ENCODE measurements at places on chromosomes 3 and 15. TPM values are rescaled to one million over a fixed set of nuclear protein-coding genes. Genes with fewer than 3 reads are reported as not detected.

DNA sequence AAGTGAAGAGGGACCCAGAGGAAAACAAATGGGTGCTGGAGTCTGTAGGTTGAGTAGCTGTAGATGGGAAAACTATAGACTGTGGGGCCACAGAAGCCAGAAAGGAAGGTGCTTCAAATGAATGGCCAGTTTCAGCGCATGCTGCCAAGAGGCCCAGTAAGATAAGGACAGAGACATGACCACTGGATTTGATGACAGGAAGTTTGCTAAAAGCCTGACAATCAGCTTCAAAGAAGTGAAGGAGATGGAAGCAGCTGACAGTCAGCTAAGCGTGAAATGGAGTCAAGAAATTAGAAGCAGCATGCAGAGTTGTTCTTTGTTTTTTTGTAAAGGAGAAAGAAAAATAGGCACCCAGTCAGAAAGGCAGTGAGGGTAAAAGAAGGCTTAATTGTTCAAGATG, 24.9 kb downstream of the TXNRD3 start:
- H3K4me3 ChIP-seq: no peak overlapping the region
- DNase-seq: peak; percentile 59

- no peak overlapping the region for H3K4me3 ChIP-seq
- no peaks in the 10 kb centered on the region for H3K36me3 ChIP-seq
Measured at GRCh38 chr15:47603026-47603425, 114.3 kb upstream of the SEMA6D start.

The TUSC7 gene
- not detected for total RNA-seq

DNA sequence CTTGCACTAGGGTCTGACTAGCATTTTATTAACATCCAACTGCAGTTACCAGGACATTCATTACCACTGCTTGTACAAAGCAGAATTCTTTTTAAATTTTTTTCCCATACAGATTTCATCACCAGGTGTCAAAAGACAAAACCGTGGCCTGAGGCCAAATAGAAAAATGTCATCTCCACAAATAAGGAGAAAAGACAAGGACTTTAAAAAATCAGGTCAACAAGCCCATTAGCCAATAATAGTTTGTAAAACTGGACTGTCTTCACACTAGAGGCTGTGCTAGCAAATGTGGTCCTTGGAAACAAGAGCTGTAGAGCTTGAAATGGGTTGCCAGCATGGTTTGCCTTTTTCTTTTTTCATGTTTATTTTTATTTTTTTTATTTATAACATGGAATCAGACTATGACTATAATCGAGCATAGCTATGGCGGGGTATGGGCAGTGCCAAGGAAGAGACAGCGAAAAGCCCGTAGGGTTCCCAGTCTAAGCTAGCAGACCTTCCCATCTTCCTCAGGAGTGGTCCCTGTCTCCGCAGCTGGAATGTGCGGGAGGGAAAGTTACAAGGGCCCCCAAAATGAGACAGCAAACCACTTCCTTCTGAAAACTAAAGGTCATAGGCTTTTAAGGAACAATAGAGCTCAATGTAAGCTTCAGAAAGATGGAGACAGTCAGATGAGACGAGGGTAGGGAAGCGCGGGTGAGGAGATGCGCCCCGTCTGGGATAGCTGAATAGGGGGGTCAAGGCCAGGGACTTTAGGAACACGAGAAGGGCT, 1.5 kb downstream of the PTPN9 start:
- peak overlapping the region; percentile 78 for H3K4me3 ChIP-seq
- H3K36me3 ChIP-seq: no peaks in the 10 kb centered on the region
- H3K27ac ChIP-seq: no peak overlapping the region

The PLS1 gene
- 9.2 TPM for total RNA-seq

The NME9 gene
- total RNA-seq: 0.42 TPM

- DNase-seq: no peak
- H3K4me1 ChIP-seq: no peaks in the 10 kb centered on the region
- H3K27ac ChIP-seq: no peak overlapping the region
- no peak overlapping the region for H3K4me3 ChIP-seq
Measured at GRCh38 chr3:169699536-169700050, 36.1 kb upstream of the MECOM start.

GRCh38 chr15:83164771-83165404, 42.7 kb downstream of the HDGFL3 start:
- H3K27me3 ChIP-seq: no peaks in the 10 kb centered on the region
- no peak overlapping the region for H3K4me3 ChIP-seq
- no peak overlapping the region for H3K27ac ChIP-seq
- peak; percentile 35 for DNase-seq

DNA sequence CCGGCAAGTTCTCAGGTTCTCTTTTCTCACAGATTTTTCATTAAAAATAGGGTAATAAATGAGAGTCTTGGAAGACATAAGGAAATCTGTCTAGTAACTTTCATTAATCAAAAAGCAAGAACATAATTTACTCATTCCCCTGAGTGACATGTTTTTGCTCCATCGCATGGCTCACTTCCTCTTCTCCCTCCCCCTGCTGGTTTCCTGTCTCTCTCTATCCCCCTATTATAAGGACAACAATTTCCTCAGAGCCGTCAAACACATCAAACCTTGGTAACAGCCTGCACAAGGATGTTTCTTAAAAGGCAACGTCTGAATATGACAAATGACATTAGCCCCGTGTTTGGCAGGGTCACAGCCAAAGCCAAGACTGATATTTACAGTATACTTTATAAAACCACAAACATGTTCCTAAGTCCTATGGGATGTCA, 1149.6 kb downstream of the IGSF11 start:
- DNase-seq: peak; percentile 4
- H3K4me3 ChIP-seq: no peak overlapping the region
- H3K4me1 ChIP-seq: no peaks in the 10 kb centered on the region

The GASK1A gene
- total RNA-seq: 1.5 TPM

GRCh38 chr3:159971311-159971710, 17.3 kb upstream of the IL12A start:
- no peak overlapping the region for H3K4me3 ChIP-seq
- H3K36me3 ChIP-seq: no peaks in the 10 kb centered on the region
- H3K27me3 ChIP-seq: no peaks in the 10 kb centered on the region
- H3K4me1 ChIP-seq: no peaks in the 10 kb centered on the region
- no peak for DNase-seq

GRCh38 chr15:25188051-25188450, 233.3 kb downstream of the SNRPN start:
- H3K36me3 ChIP-seq: no peaks in the 10 kb centered on the region
- no peaks in the 10 kb centered on the region for H3K27me3 ChIP-seq
- H3K27ac ChIP-seq: no peak overlapping the region
- H3K4me3 ChIP-seq: no peak overlapping the region
- H3K4me1 ChIP-seq: no peaks in the 10 kb centered on the region
- DNase-seq: no peak

DNA sequence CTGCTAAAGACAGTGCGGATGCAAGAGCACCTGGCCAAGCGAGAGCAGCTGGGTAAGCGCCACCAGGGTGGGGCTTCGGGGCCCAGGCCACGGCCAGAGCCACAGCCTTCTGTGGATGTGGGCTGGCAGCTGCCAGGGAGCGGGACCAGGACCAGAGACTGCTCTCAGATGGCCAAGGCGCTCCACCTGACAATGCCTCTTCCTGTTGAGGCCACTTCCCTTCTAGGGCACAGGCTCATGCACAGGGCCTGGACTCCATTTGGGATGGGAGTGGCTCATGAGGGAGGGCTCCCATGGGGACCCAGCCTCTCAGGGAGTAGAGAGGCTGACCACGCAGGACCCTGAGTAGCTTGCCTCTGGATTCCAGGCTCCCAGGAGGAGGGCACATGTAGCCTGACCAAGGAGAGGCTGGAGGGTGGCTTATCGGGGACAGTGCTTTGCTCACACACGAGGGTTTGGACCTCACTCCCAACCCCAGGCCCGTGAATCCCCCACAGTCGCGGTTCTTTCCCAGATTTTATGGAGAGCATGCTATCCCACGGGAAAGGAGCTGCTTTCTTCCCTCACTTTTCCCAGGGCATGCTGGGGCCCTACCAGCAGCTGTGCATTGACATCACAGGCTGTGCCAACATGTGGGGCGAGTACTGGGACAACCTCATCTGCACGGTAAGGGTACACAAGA, 25.1 kb downstream of the ACAA1 start:
- DNase-seq: no peak
- no peaks in the 10 kb centered on the region for H3K4me1 ChIP-seq
- H3K27me3 ChIP-seq: no peaks in the 10 kb centered on the region

The SOX14 gene
- 0.09 TPM for total RNA-seq

DNA sequence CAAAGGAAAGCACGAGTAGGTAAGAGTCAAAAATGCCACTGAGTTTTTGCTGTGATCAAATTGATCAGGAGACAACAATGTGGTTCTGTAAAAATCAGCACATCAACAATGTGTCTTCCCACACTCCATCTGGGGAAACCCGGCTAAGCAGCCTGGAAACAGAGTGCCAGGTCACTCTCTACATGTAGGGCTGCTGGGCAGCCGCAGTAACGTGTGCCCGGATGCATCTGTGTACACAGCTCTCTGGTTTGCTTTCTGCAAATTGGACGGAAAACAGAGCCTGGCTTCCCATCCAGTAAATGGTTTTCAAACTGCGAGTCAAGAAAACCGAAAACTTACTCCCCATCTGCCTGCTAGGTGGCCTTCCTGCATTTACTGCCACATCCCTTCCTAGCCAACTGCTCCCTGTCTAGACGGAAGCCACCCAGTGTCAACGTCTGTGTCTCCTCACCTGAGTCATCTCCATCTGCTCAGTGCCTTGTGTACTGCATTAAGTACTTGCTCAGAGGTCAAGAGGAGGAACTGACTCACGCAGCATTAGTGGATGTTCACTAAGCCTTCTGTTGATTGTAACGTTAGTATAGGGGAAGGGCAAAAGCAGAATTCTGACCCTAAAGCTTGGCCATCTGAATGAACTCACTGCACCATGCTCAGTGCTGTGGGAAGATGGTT, 124.1 kb downstream of the TJP1 start:
- no peak for DNase-seq
- no peaks in the 10 kb centered on the region for H3K4me1 ChIP-seq
- H3K36me3 ChIP-seq: no peaks in the 10 kb centered on the region
- no peaks in the 10 kb centered on the region for H3K27me3 ChIP-seq

DNA sequence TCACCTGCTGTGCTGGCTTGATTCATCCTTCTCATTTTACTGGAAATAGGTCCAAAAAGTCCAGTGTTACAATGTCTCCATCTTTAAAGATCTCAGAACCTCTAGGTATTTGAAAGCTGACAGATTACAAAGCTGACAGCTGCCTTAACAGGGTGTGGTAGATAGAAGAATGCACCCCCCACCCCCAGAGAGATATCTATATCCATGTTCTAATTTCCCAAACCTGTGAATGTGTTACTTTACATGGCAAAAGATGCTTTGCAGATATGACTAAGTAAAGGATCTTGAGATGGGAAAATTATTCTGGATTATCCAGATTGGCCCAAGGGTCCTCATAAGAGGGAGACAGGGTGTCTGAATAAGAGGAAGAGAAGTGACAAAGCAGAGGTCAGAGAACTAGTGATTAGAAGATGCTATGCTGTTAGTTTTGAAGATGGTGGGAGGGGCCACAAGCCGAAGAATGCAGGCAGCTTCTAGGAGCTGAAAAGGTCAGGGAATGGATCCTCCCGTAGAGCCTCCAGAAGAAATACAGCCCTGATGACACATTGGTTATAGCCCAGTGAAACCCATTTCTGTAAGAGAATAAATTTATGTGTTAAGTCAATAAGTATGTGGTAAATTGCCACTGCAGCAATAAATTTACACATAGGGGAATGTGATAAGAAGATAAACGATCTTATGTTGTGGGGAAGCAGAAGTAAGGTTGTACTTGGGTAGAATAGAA, 21.5 kb upstream of the FSTL1 start:
- no peak overlapping the region for H3K4me3 ChIP-seq
- H3K4me1 ChIP-seq: no peaks in the 10 kb centered on the region
- H3K27ac ChIP-seq: no peak overlapping the region
- H3K27me3 ChIP-seq: no peaks in the 10 kb centered on the region

- H3K36me3 ChIP-seq: no peaks in the 10 kb centered on the region
- peaks cover 7% of the 10 kb centered on the region for H3K4me1 ChIP-seq
- DNase-seq: no peak
Measured at GRCh38 chr15:93073465-93073952, 15.5 kb downstream of the RGMA start.

DNA sequence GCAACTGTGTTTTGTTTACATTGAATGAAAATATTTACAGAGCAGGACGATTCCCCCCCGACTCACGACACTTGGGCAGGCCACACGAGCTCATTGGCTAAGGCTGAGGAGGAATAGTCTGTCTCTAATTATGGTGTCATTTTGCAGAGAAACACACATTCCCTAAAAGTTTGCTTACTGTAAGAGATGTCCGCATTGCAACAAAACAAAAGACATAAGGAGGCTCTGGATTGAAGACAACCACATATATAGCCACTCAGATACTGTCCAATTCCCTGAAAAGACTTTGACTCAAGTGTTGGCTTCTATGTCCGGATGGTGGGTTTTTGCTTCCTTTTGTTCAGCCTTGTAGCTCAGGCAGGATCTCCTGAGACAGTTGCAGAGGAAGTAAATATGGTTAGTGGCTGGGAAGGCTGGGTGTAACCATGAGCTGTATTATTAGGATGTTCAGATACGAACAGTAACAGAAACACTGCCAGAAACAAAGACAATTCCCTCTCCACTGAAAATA, 170.4 kb downstream of the KLHL25 start:
- peaks cover 41% of the 10 kb centered on the region for H3K4me1 ChIP-seq
- no peak for DNase-seq
- H3K27me3 ChIP-seq: no peaks in the 10 kb centered on the region
- H3K27ac ChIP-seq: peak overlapping the region; percentile 22

- H3K36me3 ChIP-seq: no peaks in the 10 kb centered on the region
- no peak overlapping the region for H3K4me3 ChIP-seq
Measured at GRCh38 chr15:86624261-86625036, 544.8 kb downstream of the AGBL1 start.

The CLDN16 gene
- total RNA-seq: 0.52 TPM

The CACNA2D3 gene
- total RNA-seq: 1.8 TPM

GRCh38 chr15:28021281-28022039, 77.7 kb downstream of the OCA2 start:
- H3K4me1 ChIP-seq: no peaks in the 10 kb centered on the region
- H3K27me3 ChIP-seq: no peaks in the 10 kb centered on the region
- peak; percentile 5 for DNase-seq
- H3K36me3 ChIP-seq: no peaks in the 10 kb centered on the region
- H3K27ac ChIP-seq: no peak overlapping the region

DNA sequence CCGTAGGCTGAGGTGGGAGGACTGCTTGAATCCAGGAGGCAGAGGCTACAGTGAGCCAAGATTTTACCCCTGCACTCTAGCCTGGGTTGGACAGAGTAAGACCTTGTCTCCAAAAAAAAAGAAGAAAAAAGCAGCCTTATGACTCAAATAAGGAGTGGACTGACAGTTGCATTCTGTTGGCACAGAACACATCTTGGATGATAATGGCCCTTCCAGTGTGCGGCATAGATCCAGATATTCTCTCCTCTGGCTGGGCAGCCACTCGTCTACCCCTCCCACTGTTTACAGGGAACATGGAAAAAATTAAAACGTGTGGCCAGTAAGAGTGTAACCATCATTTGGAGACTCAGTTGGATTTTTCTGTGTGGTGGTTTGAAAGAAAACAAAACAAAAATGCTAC, 118.6 kb upstream of the RNF7 start:
- no peak overlapping the region for H3K4me3 ChIP-seq
- no peak overlapping the region for H3K27ac ChIP-seq
- DNase-seq: no peak
- no peaks in the 10 kb centered on the region for H3K4me1 ChIP-seq

GRCh38 chr3:42655980-42656679, 2.6 kb downstream of the ZBTB47 start:
- no peak for DNase-seq
- no peak overlapping the region for H3K27ac ChIP-seq
- peaks cover 3% of the 10 kb centered on the region for H3K4me1 ChIP-seq
- peaks cover 33% of the 10 kb centered on the region for H3K27me3 ChIP-seq
- H3K4me3 ChIP-seq: no peak overlapping the region
- no peaks in the 10 kb centered on the region for H3K36me3 ChIP-seq

GRCh38 chr3:187104342-187104741, 35.0 kb downstream of the RPL39L start:
- no peaks in the 10 kb centered on the region for H3K36me3 ChIP-seq
- H3K27ac ChIP-seq: no peak overlapping the region
- no peak for DNase-seq
- no peaks in the 10 kb centered on the region for H3K27me3 ChIP-seq
